ENCODE measurements at places on chromosomes 2 and 18.

- DNase-seq: no peak
Observed at GRCh38 chr2:175808858-175809257, 193.2 kb downstream of the LNPK start.

GRCh38 chr2:122543815-122544214 is 788.4 kb downstream of the TSN start:
- DNase-seq: no peak

GRCh38 chr2:62801814-62802523 is 96.5 kb downstream of the EHBP1 start:
- no peak for DNase-seq

DNA sequence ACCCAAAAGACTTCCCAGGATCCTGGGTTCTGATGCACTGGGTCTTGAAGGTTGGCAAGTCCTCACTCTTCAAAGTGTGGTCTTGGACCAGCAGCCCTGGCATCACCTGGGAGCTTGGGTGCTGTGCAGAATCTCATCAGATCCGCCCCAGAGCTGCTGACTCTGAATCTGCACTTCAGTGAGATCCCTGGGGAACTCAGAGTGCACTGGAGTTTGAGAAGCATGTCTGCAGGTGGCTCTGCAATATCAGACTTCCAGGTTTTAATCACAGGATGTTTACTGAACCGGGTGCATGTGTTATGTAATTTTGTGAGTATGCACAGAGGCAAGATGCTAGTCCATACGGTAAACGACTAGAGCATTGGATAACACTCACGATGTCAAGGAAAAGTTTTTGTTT is 58.0 kb upstream of the BOD1L2 start:
- DNase-seq: no peak

DNA sequence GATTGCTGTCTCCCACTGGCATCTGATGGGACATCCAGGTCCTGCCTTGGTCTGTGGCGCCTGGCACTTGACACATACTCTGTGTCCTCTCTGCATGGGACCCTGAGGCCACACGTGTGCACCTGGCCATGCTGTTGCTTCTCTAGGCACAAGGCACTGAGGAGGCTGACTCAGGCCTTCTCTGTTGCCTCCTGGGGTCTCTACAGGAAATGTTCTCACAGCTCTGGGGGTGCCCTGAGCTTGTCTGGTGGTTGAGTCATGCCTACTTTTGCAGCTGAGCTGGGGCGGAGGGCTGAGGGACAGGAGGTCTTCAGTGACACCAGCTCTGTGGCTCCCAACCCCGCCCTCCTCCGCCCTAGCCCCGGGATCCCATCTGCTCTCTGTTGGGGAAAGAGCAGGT is 207.0 kb upstream of the HS6ST1 start:
- DNase-seq: no peak

DNA sequence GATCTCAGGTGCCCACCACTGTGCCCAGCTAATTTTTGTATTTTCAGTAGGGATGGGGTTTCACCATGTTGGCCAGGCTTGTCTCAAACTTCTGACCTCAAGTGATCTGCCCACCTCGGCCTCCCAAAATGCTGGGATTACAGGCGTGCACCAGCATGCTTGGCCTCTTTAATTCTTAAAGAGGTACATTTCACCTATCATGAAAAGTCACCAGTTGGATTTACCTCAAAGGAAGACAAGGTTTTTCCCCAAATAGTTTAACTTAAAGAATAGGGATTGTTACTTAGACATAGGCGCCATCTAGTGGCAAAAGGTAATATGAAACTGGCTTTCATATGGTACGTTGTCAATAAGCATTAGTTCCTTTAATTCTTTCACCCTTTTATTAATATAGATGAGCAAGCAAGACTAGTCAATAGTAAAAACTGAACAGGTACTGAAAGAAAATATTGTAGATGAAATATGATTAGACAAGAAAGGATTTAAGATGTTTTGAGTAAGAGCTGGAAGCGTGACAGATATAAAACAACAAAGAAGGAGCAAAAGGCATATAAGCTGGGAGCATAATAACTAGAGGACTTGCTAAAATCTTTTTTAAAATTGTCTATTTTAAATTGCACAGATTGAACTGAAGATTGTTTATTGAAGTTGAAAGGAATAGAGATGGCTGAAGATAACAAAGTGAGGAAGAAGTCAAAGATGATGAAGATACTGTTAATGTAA is 35.0 kb upstream of the PSMD14 start:
- DNase-seq: no peak

GRCh38 chr2:197838036-197838435 is 33.6 kb downstream of the PLCL1 start:
- DNase-seq: no peak

- no peak for DNase-seq
Observed at GRCh38 chr18:78376046-78376445, 603.6 kb upstream of the SALL3 start.

DNA sequence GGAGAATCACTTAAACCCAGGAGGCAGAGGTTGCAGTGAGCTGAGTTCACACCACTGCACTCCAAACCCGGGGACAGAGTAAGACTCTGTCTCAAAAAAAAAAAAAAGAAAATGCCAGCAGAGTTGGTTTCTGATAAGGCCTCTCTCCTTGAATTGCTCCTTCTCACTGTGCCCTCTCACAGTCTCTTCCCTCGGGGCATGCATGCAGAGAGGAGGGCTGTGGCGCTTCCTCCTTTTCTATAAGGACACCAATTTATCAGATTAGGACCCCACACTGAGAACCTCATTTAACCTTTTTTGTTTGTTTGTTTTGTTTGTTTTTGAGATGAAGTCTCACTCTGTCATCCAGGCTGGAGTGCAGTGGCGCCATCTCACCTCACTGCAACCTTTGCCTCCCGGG is 110.5 kb downstream of the ZFP36L2 start:
- no peak for DNase-seq

DNA sequence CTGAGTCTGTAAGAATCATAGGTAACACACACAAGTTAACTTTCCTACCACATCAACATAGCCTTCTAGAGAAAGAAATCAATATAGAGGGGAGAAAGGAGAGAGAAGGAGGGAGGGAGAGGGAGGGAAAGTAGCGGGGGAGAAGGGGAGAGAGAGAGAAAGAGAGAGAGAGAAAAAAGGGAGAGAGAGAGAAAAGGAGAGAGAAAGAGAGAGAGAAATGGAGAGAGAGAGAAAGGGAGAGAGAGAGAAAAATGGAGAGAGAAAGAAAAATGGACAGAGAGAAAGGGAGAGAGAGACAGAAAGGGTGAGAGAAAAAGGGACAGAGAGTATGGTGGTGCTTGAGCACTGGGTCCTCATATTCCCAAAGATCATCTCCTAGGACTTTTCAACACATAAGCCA is 591.7 kb downstream of the ZEB2 start:
- no peak for DNase-seq

GRCh38 chr2:75632091-75632701 is 14.4 kb upstream of the MRPL19 start:
- no peak for DNase-seq

- DNase-seq: no peak
Observed at GRCh38 chr2:1738163-1738562, 6.2 kb downstream of the PXDN start.

DNA sequence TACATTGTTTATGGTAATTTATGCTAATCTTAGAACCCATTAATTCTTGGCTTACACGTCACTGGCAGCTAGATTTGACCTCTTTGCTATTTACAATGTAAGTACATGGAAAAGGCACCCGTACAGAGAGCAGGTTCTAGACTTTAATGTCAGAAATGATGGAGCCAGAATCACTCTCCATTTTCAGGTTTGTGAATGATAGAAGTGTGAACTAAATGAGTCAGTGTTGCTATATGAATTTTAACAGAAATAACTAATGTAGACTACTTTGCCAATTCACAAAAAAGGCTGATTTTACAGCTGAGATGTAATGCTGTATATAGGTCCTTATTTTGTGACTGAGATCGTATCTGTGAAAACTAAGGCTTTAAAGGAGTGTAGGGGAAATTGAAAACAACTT is 214.6 kb downstream of the LDLRAD4 start:
- no peak for DNase-seq

DNA sequence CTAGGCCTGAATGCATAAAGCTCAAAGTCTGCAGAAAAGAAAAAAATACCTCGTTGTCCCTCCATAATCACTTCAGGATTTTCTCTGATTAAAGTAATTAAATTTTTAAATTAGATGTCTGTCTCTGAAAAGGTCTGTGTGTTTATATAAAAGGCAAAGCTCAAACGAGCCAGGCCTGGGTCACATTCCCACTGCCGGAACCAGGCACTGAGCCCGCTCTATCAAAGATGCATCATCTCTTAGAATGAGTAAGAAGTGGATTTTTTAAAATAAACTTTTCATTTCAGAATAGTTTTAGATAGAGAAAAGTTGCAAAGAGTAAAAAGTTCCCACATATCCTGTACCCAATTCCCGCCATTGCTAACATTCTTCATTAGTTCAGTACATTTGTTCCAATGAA is 202.1 kb upstream of the KYNU start:
- DNase-seq: no peak

GRCh38 chr18:40473221-40474029 is 1481.6 kb upstream of the PIK3C3 start:
- no peak for DNase-seq

DNA sequence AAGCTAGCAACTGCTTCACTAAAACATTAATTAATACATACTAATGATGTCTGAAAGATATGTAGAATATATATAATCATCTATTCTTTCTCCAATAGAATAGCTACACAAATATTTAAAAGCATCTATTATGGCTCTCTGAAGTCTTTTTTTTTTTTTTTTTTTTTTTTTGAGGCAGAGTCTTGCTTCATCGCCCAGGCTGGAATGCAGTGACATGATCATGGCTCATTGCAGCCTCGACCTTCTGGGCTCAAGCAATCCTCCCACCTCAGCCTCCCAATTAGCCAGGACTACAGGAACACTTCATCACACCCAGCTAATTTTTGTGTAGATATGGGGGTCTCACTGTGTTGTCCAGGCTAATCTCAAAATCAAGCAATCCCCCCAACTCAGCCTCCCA is 120.4 kb upstream of the KYNU start:
- no peak for DNase-seq

DNA sequence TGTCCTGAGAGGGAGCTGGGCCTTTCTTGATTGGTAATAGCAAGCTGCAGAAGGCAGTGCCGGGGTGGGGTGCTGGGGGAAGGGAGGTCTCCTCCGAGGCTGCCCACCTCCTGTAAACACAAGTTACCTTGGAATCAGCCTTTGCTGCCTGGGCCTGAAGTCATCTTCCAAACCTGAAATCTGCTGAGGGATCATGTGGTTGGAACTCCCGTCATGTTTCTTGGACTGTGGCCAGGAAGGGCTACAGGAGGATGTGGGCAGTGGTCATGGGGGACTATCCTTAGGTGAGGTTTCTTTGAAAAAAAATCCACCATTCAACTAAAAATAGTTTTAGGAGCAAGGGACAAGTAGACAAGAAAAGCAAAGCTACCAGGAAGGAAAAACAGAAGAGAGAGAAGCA is 74.2 kb downstream of the CDK15 start:
- no peak for DNase-seq

DNA sequence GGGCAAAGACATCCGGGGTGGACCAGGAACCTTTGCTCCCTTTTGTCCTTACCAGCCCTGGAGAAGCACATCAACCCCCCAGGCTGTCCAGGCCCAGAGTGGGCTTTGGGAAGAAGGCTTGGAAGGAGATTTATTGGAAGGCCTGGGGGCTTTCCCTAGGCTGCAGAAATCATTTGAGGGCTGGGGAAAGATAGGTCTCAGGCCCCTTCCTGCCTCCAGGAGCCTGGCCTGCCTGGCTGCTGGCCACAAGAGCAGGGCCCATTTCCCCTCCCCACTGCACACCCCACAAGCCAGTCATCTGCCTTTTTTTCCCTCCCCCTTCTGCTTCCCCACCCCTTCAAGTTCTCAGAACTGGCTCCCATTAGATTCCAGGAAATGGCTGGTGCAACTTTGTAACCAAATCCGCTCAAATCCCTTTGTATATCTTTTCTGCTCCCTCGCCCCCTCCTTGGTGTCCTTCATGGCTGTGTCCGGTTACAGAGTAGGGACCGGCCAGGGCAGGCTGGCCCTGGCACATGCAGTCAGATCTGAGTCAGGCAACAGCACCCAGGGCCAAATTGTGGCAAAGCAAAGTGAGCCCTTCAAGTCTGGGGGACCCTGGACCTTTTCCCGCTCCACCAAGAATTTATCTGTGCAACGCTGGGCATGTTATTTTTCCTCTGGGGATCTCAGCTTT is 20.8 kb upstream of the TNP1 start:
- no peak for DNase-seq

GRCh38 chr18:49723648-49724180 is 89.6 kb downstream of the ACAA2 start:
- no peak for DNase-seq

- DNase-seq: no peak
Observed at GRCh38 chr2:191311627-191312026, 66.4 kb downstream of the MYO1B start.

DNA sequence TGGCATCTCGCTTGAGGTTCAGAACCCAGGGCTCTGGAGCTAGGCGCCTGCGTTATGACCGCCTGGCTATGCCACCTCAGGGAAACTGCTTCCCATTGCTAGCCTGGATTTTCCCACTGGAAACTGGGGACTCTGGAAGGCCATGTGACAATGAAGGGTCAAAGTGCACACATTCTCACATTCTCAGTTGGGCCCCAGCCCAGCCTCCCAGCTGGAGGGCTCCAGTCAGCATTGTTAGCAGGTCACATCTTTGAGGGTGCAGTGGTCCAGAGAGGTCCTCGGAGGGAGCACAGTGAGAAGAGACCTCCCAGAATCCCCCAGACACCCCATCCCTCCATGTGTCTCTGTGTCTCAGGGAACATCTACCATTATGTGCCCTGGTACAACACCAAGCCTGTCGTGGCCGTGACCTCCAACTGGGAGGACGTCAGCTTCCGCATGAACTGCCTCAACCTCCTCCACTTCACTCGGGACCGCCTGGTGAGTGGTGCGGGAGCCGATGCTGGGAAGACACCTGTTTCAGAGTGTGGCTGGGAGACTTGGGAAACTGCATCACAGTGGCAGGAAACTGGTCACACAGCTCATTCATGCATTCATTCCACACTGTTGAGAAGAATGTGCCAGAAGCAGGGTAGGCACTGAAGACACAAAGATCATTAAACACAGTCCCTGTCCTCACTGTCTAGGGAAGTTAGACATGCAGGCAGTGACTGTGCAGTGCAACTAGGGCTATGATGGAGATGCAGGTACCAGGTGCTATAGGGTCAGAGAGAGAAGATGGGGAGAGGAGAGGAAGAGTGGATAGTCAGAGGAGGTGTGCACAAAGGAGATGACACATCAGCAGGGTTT is 41.6 kb downstream of the FER1L5 start:
- DNase-seq: no peak

DNA sequence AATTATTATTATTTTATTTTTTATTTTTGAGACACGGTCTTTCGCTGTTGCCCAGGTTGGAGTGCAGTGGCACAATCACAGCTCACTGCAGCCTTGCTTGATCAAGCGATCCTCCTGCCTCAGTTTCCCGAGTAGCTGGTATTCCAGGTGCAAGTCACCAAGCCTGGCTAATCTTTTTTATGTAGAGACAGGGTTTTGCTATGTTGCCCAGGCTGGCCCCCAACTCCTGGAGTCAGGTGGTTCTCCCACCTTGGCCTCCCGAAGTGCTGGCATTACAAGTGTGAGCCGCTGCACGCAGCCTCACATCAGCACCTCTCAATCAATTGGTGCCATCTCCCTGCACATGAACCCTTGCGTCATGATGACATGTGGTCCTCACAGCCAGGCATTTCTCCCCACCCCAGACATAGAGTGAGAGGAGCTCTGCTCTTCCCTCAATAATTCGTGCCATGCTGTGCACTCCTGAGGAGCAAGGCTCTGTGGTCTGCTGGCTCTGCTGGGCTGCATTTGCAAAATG is 5.9 kb downstream of the INPP5D start:
- DNase-seq: no peak

GRCh38 chr2:172082105-172082943 is 3.0 kb upstream of the DLX1 start:
- no peak for DNase-seq

- no peak for DNase-seq
Observed at GRCh38 chr2:15968280-15969178, 28.2 kb downstream of the MYCN start.

All from hypothalamus (tissue), 51 donors.